ENCODE measurements at places on chromosomes 3 and 15.

DNA sequence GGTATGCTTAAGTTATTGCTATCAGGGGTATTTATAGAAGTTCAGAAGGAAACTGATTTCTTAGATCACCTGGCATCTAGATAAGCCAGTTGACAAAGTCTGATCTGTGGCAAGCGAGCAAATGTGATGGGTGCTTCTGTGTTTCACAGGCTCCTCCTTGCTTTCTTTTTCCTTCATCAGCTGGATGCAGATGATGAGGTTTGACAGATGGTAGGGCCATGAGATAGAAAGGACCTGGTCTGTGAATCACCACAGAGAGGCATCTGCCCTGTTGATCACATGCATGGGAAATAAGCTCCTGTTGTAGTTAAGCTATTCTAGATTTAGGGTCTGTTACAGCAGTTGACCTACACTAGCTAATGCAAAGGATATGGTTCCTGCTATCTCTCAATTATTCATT is 372.0 kb downstream of the NEK10 start:
- DNase-seq: no peak

DNA sequence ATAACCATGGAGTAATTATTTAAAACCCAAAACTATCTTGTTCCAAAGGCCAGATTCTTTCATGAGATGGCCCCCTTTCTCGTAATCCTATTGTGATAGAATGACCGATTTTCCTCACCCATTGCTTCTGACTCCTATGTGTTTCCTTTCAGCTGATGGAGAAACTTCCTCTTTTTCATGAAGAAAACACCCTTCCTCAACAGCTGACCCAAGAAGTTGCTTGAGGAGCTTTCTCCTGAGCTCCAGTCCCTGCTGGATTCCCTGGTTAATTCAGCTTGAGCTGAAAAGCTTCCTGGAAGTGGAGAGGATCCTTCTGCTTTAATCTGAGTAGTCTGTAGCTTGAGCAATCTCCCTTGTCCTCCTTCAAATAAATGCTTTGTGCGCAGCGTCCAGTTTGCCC is 75.0 kb downstream of the BFSP2 start:
- DNase-seq: no peak

DNA sequence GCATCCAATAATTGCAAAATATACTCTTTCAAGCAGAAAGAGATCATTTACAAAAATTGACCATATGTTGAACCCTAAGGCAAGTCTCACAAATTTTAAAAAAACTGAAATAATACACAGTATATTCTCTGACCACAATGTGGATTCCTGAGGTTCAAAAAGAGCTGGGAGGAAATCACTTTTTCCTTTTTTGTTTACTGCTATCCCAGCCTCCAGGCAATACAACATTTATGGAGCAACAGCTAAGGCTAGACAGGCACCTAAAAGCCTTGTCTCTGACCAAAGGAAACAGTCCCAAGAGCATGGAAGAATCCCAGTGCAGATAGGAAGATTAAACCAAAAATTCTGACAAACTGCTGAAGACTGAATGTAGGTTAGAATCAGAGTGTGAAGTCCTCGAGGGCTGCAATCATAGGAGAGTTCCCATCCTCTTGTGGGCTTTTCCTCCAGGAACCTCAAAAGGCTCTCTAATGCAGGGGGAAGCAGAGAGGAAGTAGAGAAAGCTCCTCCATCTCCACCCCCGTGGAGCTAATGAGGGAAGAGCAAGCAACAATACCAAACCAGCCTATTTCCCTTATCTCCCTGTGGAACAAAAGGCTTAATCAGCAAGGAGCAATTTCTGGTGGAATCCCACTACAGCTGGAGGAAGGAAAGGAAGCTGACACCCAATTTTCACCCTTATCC is 57.0 kb downstream of the TMCC1 start:
- no peak for DNase-seq

DNA sequence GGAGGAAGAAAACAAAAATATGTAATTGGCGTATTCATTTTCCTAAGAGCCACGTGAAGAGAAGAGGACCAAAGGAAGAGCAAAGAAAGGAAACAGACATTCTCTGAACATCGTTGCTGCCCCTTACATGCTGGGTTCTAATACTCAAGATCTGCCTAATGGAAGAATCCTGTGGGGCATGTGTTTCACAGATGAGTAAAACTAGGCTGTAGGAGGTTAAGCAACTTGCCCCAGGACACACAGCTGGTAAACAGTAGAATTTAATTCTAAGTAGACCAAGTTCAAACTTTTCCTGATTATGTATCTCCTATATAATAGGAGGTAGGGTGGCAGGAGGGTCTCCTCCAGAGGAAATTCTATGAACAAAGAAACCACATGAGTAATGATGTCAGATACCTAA is 106.1 kb upstream of the TNFAIP8L3 start:
- no peak for DNase-seq

DNA sequence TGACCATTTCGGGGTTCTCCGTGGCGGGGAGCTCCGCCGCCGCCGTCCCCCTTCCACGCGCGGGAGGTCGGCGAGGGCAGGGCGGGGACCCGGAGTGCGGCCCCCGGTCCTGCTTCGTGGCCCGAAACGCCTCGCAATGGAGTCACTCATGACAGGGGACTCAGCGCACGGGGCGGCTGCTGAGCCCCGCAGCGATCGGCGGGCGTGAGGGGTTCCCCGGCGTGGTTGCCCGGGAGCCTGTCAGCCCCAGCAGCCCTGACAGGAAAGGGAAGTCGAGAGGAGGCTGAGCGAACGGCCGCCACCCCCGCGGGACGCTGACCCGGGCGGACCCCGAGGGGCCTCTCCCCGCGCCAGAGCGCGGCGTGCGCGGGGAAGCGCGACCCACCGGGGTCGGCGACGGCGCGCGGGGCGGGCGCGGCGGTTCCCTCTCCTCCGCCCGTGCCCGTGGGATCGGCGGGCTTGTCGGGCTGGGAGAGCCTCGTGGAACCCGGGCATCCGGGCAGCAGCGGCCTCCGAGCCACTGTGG is 564 bp upstream of the PIGZ start:
- DNase-seq: no peak

- DNase-seq: no peak
Observed at GRCh38 chr15:98776607-98777281, 128.4 kb downstream of the IGF1R start.

DNA sequence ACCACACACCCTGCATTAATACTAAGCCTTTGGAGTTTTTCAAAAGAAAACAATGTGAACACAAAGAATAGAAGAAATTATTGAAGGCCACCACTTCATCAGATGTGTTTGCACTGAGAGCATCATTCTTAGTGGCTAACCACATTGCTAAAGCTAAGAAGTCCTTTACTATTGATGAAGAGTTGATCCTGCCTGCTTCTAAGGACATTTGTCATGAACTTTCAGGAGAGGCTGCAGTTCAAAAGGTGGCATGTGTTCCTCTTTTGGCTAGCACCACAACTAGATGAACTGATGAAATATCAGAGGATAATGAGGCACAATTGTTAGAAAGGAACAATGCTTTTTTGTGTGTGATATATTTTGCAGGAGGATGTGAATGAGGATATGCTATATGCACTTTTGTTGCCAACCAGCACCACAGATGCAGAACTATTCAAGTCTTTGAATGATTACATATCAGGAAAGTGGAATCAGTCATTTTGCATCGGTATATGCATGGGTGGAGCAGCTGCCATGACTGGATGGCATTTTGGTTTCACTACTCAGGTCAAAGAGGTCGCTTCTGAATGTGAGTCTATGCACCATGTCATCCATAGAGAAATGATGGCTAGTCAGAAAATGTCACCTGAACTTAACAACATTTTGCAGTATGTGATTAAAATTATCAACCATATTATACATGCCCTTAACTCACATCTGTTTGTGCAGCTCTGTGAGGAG is 2.5 kb upstream of the EID1 start:
- no peak for DNase-seq

DNA sequence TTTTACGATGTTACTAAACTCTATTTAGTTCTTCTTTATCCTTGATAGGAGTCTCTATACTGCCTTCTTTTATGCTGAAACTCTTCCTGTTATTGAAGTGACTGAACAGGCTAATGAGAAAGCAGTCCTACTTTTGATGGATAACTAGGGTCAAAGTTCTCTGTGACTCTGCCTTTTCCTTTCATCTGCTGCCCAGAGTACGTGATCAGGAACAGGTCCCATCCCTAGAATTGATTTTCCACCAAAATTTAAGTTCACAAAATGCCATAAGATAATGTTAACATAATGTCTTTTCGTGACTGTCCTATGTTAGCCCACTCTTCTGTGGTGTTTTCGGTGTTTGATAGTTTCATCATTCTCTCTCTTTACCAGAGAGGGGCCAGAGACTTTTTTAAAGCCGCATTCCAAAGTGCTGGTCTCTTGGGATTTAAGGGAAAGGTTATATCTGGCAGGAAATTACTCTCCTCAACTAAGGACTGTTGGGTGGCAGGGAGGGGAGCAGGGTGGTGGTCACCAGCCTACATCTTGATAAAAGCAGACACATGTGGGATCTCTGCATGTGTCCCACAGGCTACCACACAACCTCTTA is 50.3 kb upstream of the PLXND1 start:
- DNase-seq: no peak

DNA sequence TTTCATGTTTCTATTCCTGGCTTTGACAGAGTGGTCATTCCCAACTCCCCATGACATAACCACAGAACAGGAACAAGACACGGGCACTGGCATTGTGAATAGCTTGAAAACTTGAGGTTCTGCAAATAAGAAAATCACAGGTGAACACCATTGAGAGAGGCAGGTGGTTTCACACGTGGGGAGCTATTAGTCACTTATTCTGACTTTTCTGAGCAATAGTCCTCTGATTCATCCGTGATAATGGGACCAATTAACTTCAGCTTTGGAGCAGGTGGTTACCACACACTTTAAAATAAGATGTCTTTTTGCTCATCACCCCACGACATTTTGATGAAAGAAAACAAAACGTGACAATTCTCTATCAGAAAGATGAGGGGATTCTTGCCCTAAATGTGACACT is 224.7 kb downstream of the KLF13 start:
- no peak for DNase-seq

DNA sequence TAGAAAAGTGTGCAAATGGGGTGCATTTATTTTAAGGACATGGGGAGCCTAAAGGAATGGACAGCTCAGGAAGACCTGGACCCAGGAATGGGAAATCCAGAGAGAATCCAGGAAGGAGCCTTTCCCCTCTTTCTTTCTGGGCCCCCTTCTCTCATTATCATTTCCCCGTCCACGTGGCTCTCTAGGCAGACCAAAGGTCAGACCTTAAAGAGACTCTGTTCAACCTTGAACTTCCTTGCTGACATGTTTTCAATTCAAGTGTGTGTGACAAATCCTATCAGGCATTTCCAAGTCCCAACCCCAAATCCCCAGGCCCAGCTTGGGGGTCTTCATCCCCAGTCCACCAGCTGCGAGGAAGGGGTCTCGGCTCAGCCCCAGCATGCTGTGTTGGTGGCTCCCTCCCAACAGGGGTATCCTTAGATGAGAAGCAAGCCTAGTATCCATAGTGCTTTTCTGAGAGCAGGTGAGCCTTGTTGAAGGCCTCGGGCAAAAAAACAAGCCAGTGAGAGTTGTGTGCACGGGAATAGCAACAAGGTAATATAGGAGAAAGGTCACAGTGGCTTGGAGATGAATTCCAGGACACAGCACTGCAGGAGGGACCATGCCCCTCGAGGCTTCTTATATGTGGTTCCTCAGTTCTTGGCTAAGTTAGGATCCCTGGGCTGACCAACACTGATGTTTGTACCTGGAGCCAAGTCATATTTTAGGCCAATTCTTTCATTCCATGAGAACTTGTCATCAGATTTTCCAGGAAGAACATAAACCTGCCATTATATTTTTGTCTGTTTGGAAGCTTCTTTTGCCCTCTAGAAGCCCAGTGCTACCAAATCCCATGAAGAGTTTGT is 130.0 kb downstream of the ASB7 start:
- no peak for DNase-seq

GRCh38 chr3:179330438-179330837 is 7.6 kb downstream of the ZNF639 start:
- no peak for DNase-seq

DNA sequence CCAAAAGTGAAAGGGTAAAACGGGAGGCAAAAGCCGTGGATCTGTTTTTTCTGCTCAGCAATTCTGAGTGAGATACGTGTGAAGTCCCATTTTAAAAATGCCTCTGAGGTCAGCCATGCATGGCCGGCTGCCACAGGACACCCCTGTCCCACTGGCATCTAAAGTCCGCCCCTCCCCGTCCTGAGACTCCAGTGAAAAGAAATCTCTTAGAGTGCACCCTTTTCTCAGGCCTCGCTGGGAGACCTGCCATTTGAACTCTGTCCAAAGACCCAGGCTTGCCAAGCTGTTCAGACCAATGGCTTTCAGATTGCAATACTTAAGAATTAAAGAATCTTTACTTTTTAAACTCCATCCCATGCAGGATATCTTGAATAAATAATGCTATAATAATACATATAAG is 61.0 kb upstream of the SLC24A5 start:
- no peak for DNase-seq

GRCh38 chr15:67521783-67522568 is 1.0 kb downstream of the C15orf61 start:
- DNase-seq: no peak

DNA sequence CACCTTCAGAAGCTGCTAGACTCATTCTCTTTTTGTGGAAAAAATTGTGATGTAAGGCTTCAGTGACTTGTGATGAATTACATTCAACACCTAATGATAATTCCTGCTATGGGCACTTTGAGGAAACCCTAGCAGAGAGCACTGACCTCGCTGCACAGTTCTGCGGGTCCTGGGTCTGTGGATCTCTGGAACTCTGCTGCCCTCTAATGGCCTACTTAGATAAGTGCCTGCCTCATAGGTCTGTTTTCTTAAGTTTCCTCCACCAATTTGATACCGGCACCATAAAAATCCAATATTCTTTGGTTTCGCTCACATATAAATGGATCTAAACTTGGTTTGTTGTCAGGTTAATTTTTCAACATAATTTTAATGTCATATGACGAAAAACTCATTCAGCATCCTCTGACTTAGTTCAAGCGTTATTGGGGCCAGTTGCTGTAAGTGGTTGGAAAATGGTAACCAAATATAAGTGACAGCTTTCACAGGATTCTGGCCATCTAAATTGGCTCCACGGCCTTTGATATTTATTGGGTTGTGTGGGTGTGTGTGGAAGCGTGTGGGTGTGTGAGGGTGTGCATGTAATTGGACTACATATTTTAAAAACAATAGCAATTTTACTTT is 10.4 kb downstream of the SLITRK3 start:
- no peak for DNase-seq

DNA sequence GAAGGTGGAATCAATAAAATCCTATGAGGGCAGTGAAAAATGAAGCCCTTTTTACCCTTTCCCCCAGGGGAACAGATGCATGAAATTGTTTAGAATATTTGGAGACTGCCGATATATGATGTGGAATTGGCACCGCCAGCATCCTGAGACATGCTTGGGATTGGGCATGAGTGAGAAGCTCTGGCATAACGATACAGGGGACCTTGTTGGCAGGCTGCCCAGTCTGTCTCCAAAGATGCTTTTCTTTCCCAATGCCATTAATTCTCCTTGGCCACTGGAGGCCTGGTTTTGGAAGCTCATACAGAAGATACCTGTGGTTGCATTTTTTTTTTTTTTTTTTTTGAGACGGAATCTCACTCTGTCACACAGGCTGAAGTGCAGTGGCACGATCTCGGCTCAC is 800.6 kb upstream of the LMCD1 start:
- no peak for DNase-seq
